ENCODE measurements at places on chromosomes 13 and 19.

- DNase-seq: peak; percentile 97
These were observed 33.8 kb downstream of the COL4A2 start for GRCh38 chr13:110340812-110341444.

- DNase-seq: no peak
These were observed 1795.5 kb upstream of the PRR20A start for GRCh38 chr13:55345224-55345623.

- no peak for DNase-seq
These were observed 18.4 kb upstream of the RCBTB2 start for GRCh38 chr13:48551329-48551728.

GRCh38 chr19:29811125-29812079 is at the start of gene CCNE1:
CCNE1 (plus strand) TSS chr19:29811991; CDS start chr19:29812556, 565 bp downstream.
- peak; percentile 85 for DNase-seq

GRCh38 chr19:56015756-56016155 is 29.2 kb downstream of the NLRP5 start:
- DNase-seq: no peak

DNA sequence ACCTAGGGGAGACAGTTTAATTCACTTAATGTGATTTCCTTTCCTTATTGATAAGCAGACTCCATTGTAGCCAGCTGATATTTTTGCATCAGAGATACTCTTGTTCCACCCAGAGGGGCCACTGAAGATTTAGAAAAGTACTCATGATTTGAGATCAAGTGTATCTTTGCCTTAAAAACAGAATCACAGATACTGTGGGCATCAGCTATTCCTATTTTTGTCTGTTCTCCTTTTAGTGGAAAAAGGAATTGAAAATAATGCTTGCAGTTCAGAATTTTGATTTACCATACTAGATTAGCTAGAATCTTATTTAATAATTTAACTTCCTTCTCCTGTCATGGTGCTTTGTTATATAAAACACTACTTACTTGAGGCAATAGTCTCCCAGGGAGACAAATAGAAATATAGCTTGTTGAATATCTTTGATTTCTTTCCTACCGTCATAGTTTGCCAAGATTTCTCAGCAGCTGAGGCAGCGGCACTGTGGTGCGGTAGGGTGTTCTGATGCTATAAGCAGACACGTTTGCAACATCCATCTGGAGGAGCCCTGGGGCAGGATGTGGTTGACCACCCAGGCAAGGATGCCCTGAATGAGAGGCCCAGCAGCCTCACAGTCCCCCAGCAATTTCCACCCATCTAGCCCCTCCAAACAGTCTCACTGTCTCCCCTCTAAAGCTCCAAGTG is 47.0 kb upstream of the RAP2A start:
- no peak for DNase-seq

DNA sequence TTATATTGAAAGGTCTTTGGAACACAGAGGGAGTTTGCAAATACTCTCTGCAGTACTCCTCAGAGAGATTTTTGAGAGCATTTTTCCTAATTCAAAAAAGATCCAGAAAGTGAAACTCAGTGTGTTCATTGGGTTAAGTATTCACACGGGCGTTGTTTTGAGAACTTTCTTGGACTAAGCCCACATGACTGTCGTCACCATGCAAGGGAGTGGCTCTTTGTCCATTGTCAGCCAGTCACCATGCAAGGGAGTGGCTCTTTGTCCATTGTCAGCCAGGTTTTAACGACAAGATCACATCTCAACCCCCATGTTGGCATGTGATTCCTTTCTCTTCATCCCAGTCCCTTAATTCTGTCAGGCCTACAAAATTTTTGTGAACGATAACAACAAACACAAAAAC is 81.2 kb upstream of the STK24 start:
- DNase-seq: no peak

DNA sequence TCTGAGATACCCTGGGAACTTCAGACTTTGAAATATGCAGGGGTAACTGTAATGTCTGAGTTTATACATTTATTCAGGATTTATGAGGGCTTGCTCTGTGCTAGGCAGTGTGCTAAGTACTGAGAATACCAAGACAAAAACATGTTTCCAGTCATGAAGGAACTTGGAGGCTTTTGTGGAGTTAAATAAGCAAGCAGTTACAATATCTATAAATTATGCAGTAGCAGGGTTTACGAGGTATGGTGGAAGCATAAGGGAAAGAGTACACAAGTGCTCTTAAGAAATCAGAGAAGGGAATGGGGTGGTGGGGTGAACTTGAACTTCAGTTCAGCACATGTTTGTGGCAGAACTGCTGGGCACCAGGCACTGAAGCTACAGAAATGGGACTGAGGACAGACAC is 28.0 kb downstream of the MAB21L1 start:
- no peak for DNase-seq

DNA sequence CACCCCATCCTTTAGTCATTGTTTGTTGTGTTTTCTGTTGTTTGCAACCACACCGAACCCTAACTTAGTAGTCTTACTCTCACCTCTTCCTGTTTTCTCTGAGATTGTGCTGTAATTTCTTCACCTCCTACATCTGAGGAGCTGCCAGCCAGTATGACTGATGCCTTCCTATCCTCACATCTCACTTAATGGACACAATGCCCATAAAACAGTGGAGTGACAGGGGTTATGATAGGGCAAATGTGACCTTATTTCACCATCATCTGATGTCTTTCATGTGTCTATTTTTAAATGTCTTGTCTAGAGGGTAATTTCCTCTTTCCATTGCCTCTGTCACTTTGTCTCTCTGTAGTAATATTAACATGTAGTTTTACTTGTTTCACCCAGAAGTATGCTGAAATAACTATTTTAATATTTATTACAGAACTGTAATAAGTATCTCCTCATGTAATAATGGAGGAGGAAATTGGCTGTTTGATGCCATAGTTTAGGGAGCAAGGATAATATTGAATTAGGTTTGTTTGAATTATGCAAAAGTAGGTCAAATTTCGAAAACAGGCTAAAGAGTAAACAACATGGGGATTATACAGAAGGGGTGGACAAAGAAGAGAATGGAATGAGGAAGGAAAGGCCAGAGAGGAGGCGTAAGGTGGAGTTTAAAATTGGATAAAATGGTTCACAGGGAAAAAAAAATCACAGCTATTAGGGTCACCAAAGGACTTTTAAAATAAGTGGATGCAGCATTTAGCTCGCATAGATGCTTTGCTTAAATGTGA is 103.5 kb upstream of the SPRY2 start:
- DNase-seq: no peak

- no peak for DNase-seq
These were observed 47.7 kb downstream of the KLF2 start for GRCh38 chr19:16372065-16372915.

GRCh38 chr19:30656520-30657100 is 284.4 kb downstream of the ZNF536 start:
- no peak for DNase-seq

Measured in mesenchymal stem cell (in vitro differentiated cells and primary cell).